Smooth muscle cell of the umbilical artery (primary cell): ENCODE measurements at places on chromosomes 11 and 22. TPM values are rescaled to one million over a fixed set of nuclear protein-coding genes. Genes with fewer than 3 reads are reported as not detected.

The PATE4 gene
- not detected in 2 replicates for total RNA-seq

The SLC22A25 gene
- not detected in 2 replicates for total RNA-seq

The MRGPRX3 gene
- total RNA-seq: not detected in 2 replicates

The TYR gene
- total RNA-seq: not detected in 2 replicates

The ACTN3 gene
- under 0.01 and 0.09 TPM in 2 replicates for total RNA-seq

The OR56B1 gene
- total RNA-seq: not detected in 2 replicates
